HT1080 (cell line): ENCODE measurements at places on chromosomes 2 and 18.

DNA sequence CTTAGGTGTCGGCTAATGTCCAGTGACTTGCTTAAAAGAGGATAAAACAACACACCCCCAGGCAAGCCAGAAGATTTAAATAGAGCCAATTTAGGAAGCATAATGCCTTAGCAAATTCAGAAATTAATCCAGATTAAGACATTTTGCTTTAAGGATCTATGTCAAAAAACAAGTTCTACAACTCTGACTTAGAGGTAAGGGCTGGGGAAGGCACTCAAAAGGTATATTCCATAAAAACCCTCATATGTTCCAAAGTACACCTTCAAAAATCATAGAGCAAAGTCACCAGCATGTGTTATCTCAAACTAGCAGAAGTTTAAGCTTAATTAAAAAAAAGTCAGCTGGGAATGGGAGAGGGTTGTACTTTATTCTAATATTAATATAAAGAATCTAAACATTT lies 206.4 kb downstream of the NOL4 start:
- DNase-seq, result no peak

DNA sequence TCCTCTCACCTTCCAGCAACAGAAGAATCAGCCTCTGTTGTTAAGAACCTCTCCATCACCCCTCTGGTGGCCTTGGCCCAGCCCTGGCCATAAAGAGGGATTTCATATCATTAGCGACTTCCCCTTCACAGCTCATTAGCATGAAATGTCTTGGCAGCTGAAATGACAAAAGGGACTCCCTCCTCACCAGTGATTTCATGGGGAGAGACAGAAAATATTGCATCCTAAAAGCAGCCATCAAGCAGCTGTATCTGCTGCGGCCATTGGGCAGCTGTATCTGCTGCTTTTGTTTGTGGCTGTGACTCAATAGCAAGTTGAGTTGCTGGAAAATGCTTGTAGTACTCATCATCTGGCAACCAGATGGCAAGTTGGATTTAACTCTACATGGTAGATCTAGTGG lies 105.9 kb upstream of the RMDN2 start:
- peak; percentile 25 for DNase-seq

- DNase-seq, result no peak
Observed at GRCh38 chr2:52805901-52806410, 961.6 kb upstream of the CHAC2 start.

- peak; percentile 67 for DNase-seq
Observed at GRCh38 chr18:65659312-65659711, 91.5 kb upstream of the CDH7 start.

GRCh38 chr18:24010673-24011072 lies 3.9 kb upstream of the TTC39C start:
- DNase-seq, result no peak

GRCh38 chr2:239751679-239752355 lies 273.3 kb downstream of the NDUFA10 start:
- DNase-seq, result no peak

DNA sequence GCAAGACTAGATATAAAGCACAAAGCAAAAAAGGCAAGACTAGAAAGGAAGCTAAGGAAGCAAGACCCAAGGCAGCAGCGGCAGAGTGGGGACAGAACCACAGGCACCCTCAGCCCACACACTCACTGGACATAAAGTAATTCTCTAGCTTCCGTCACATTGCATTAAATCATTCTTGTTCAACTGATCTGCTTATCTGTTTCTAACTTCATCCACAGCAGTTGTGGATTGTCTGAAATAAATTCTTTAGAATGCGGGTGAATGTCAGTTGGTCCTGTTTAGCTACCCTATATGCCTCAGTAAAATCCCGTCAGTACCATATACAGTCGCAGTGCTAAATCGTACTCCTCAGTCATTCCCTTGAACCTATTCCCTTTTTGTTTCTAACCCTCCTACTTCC lies 183.2 kb upstream of the SLC39A10 start:
- DNase-seq, result no peak

GRCh38 chr2:207244971-207245925 lies 79.5 kb upstream of the KLF7 start:
- DNase-seq, result no peak

GRCh38 chr18:57208047-57208446 lies 61.2 kb downstream of the BOD1L2 start:
- no peak for DNase-seq

- peak; percentile 72 for DNase-seq
Observed at GRCh38 chr2:199278099-199278498, 179.6 kb downstream of the SATB2 start.

GRCh38 chr2:231359948-231360347 lies 35.6 kb upstream of the B3GNT7 start:
- no peak for DNase-seq

DNA sequence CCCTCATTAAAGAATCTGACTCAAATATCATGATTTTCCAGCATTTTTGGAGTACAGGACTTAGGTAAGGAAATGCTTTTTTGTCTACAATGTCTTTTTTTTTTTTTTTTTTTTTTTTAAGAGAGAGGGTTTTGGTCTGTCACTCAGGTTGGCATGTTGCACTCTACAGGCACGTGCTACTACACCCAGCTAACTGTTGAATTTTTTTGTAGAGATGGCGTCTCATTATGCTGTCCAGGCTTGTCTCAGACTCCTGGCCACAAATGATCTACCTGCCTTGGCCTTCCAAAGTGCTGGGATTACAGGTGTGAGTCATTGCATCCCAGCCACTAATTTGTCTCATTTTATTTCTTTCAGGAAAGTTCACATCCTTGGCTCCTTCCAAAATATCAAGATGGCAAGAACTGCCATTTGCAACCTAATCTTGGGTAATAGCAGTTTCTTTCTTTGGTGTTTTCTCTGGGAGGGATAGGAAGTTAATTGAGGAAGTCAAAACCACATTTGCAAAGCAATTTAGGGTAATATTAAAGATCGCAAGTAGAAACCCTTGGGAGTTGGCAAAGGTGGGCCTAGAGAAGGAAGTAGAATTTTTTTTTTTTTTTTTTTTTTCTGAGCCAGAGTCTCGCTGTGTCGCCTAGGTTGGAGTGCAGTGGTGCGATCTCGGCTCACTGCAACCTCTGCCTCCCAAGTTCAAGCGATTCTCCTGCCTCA lies 15.5 kb downstream of the PNO1 start:
- no peak for DNase-seq

DNA sequence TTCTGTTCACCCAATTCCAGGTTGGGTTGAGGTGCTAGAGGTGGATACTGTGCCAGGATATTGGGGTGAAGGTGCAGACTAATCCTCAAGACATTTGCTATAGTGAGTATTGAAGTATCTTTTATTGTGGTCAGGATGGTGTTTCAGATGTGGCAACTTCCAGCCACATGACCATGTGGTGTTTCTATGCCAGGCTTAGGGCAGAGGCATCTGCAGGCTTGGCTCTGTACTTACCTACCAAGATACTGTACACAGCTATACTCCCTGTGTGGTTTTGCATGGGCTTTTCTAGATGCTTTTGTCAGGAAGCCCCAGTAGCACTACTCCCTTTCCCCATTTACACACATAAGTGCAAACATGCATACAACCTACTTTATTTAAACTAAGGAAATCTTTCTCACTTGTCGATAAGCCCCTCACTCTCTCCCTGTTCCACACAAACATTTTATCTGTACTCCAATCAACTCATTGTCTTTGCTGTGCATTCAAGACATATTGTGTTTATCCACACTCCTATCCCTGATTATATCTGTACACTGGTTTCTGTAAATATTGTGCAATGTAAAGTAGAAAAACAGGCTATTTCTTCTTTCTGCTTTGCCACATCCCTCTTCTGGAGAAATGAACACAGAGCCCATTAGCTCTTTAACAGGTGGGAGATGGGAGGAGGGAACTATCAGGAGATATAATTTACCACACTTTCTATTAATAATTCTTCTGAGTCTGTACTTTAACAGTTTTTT lies 12.3 kb downstream of the ARL6IP6 start:
- peak; percentile 44 for DNase-seq

DNA sequence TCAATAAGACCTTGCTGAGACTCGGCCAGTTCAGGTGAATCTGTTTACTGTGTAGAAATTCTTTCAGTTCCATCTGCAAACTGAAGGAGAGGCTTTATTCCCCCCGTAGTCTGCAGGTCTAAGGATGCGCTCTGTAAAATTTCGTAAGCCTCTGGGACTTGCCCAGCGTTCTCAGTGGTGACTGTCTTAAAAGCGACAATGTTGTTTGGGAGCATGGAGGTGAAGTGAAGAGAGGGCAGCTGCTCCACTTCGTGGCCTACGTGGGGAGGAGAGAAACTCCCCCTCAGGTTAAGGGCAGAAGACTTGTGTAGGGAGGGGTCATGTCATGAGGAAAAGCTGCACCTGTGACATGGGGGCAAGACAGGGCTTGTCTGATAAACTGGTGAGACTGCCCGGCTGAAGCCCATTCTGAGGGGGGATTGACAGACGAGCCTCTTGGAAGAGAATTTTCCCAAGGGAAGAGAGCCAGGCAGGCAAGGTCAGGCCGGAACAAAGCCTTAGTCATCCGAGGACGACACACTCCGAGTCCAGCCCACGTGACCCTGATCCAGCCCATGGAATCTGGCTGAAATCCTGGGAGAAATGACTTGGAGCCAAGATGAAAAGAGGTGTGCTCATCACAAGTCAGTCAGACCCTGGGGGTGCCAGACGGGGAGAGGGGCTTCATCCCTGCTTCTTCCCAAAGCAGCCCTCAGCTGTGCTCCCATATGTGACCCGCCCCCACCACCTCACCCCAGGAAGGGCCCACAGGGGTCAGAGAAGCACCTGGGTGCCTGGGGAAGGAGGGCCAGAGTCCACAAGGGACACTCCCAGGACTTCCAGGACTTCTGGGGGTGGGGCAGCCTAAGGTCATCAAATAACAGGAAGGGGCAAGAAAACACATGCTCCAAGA lies 88.5 kb upstream of the SH3BP4 start:
- peak; percentile 79 for DNase-seq

- no peak for DNase-seq
Observed at GRCh38 chr18:2970772-2971659, 41.9 kb downstream of the LPIN2 start.

GRCh38 chr2:173750353-173750801 lies 214.8 kb downstream of the SP3 start:
- DNase-seq, result no peak

- DNase-seq, result no peak
Observed at GRCh38 chr2:202555356-202555755, 79.4 kb upstream of the FAM117B start.

DNA sequence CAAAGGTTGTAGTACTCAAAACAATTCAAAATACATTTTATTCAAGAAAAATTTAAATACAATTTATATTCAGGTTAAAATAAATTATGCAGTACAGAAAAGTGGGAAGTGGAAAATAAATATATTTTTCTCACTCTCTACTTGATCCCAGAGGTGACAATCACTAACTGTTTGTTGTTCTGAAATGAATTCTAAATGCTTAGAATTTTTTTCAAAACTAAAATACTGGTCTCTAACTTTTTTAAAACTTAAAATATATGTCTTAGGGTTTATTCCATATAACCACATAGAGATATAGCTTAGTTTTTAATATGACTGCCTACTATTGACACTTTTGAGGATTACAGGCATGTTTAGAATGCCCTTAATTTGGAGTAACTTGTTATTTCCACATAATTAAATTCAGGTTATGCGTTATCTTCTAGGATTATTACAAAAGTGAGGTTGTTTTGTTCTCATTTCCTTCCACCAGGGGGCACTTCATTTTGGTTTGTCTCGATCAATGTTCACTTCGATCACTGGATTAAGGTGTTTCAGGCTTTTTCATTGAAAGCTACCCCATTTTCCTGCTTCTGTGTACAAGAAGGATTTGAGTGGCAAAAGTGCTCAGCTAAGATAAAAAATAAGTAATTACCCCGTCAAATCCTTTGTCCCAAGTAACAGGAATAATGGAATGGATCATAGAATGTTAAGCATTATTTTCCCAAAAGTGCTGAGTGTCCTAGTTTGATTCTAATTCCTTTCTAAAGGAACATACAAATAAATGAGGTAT lies 27.1 kb upstream of the TFPI start:
- peak; percentile 53 for DNase-seq

DNA sequence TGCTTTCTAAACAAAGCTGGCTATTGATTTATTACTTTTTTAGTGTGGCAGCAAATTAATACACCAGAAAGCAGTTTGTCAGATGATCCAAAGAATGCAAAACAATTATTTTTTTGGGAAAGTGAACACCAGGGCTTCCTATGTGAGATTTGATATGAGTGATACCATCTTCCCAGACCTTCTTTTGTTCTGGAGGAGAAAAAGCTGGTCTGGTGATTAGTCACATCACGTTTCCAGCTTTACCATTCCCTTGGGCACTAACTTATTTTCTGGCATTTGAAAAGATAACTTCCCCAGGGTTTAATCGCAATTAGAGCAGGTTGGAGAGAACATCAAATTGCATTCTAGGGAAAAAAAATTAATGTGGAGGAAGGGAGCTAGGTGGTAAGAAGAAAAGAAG lies 182.9 kb upstream of the TANK start:
- DNase-seq, result no peak

- no peak for DNase-seq
Observed at GRCh38 chr2:127012215-127012614, 94.7 kb downstream of the BIN1 start.

- no peak for DNase-seq
Observed at GRCh38 chr2:149690825-149691224, 103.2 kb upstream of the MMADHC start.

DNA sequence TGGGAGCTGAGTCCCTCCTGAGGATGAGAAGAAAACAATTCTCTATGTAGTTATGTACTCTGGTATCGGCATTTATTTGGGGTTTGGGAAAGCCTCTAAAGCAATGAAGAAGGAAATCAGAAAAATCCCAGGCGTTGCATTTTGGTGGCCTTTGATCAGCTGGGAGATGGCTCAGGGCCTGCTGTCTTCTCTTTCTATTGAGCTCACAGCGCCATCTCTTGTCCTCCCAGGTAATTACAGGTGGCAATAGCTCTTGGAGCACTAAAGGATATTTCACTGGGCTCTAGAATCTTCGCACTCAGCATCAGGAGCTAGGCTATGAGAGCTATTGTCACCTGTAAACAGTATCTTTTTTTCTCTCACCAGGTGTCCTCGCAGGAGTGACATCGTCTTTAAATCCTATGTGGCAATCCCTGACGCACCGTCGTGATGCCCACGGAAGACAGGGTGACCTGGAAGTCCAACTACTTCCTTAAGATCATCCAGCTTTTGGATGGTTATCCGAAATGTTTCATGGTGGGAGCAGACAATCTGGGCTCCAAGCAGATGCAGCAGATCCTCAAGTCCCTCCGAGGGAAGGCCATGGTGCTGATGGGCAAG lies 76.1 kb upstream of the PMAIP1 start:
- peak; percentile 71 for DNase-seq

DNA sequence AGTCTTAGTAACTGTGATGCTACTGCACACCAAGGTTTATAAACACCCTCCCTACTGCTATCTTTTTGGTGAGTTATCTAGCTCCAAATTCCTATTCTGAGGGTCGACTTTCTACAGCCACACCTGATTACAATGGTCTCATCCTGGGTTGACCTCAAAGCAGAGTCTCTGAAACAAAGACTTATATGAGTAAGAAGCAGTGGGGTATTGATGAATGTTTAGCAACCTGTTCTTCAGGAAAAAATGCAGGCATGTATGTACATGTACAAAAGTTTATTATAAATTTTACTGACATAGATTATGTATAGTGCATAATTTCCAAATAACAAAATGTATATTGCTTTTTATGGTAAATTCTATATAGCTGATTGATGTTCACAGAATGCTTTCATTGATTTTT lies 51.6 kb upstream of the FMNL2 start:
- no peak for DNase-seq
